ENCODE measurements at places on chromosomes 5 and 9.
A peak's percentile ranks its signal among the peaks of the same experiment; 100 is the strongest.

DNA sequence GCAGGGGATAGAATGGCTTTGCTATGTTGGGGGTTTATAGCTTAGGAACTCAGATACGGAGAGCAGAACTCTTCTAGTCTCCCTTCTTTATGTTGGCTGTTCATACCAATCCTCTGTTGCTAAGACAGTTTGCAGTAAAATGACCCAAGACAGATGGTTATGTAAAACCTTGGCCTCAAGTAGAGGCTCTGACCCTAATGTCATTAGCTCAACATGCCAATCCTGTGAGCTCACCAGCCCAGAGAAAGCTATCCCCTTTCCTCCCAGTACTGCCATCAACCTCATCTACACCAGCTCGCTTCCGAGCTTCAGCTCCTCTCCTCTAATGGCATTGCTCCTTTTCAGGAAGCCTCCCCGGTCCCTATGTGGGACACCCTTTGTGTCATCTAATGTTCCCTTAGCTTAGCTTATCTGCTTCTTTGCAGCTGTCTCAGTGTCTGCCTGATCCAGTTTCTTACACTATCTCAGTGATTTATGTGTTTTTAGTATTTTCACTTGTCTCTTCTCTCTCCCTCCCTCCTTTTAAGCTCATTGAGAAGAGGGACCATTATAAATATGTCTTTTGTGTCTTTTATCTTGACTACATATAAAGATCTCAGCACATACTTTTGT is 281.3 kb upstream of the CLINT1 start:
- DNase-seq = no peak

DNA sequence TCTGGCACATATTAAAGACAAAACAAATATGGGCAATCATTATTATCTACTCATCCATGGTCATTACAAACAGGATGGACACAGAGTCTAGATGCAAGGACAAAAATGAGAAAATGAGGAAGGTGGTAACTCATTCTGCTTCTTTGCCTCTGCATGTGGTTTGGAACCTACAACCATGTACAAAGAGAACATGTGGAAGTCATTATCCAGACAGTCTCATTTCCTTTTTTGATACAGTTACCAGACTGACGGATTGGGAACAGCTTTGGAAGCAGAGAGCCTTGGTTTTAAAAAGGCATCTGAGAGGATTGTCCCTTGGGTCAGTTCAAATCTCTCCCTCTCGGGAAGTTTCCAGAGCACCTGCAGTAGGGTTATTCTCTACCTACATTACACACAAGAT is 433.4 kb upstream of the TNC start:
- no peak for DNase-seq

- no peak for DNase-seq
Observed at GRCh38 chr5:137129886-137130680, 369.0 kb downstream of the SPOCK1 start.

DNA sequence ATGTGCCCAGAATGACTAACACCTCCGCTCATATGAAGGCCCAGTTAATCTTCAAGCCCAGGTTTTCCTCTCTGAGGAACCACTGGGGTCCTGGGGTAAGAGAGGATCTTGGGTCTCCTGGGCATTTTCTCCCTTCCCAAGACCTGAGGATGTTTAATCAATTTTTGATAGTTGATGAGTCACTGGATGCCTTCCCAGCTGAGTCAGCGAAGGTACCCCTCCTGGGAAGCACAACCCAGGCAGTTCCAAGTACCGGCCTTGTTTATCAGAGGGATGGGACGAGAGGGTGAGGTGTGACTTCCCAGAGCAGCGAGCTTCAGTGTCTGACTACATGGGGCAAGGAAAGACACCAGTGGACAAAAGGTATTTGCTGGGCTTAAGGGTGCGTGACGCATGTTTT is 119.6 kb upstream of the IL12B start:
- no peak for DNase-seq

- no peak for DNase-seq
Observed at GRCh38 chr5:18091142-18091541, 456.9 kb downstream of the TAF11L14 start.

- DNase-seq = no peak
Observed at GRCh38 chr9:132946631-132947295, 2.3 kb upstream of the TSC1 start.

GRCh38 chr9:113516840-113517577 is 53.5 kb downstream of the RGS3 start:
- no peak for DNase-seq

- DNase-seq = no peak
Observed at GRCh38 chr9:110432253-110432652, 94.6 kb upstream of the TXNDC8 start.

DNA sequence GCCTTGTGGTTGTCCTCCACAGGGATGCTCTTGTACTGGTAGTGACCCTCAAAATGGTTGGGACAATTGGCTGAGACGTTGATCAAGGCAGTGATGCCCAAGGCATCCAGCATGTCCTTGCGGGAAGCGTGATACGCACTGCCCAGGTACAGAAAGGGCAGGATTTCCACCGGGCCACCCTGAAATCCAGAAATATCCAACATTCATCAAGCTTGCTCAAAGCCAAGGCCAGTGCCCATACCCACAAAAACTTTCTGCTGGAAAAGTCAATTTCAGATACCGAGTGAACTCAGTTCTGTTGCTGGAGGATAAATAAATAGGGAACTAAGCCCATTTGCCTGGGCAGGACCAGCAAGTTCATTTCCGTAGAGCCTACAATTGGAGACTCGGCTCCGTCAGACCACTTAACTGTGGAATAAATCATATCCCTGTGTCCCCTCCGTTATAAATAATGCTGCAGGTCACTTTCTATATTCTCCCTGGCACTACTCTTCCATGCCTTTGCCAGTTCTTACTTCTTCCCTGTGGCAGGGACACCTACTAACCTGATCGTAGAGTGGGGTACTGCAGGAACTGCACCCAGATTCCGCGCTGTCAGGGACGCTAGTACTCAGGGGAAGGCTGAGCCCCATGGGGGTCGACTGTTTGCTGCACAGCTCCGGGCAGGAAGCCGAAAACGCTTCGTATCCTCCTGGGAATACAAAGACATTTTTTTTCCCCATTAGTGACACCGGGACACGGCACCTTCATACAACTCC is 1.2 kb downstream of the DUSP1 start:
- no peak for DNase-seq

DNA sequence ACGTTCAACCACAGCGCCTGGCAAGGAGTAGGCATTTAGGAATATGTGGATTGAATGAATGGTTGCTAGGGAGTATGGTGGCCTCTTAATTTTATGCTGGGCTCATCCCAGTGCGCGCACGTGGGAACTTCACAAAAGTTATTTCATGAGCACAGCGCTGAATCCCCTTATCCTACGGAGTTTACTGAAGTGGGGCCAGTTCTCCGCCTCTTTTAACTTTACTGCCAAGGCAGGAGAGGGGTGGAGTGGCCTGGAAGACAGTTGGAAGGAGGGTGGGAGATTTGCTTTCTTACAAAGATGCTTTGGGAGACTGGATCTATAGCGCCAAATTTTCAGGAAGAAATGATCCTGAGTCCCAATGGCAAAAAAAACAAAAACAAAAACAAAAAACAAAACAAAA is 326.5 kb downstream of the SH3GL2 start:
- no peak for DNase-seq

DNA sequence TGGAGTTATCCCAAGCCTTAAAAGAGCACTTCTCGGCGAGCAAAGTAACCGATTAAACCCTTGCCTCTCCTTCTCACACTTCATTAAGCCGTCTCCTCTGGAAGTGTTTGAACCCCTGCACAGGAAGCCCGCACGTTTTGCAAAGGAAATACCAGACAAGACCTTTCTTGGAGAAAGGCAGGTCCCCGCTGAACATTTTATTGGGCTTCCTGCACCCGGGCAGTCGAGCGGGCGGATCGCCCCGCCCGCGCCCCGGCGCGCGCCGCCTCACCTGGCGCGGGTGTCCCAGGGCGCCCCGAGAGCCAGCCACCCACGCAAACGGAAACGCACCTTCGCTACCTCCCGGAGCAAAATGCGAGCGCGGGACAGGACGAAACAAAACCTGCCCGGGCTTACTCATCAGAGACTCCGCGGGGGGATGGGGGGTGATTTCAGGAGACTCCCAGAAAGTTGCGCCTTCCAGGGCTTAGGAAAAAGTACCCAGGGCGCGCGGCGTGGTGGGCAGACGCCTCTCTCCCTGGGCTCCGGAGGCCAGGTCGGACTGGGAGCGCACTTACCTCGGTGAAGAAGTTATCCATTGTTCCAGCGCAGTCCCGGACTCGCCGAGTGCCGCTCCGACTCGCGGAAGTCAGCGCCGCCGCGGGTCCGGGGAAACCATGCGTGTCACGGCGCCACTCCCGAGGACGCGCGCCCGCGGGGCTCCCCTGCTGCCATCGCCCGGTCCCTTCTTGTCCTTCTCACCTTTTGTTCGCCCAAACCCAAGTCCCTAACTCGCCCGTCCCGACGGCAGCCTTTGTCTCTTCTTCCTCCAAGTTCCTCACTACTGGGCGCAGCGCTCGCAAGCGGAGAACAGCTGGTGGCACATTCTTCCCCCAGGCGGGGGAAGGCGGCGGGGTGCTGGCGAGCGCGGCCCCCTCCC is 598 bp downstream of the MYO10 start:
- DNase-seq = no peak

GRCh38 chr5:181160152-181160754 is 12.9 kb downstream of the OR2V2 start:
- DNase-seq = peak; percentile 63

DNA sequence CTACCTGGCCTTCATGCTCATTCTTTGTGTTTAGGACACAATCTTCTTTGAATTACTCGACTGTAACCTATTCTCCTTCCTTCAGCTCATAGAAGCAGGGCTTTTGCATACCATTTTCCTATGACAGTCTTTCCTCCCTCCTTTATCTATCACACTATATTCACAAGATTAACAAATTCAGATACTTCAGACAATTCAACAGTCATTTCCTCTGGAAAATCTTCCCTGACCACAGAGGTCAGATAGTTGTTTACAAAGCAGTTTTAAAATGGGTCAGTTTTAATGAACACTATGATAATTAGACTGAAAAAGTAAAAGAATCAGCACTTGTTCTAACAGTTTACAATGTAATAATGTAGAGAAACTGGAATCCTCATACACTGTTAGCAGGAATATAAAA is 4.3 kb downstream of the CAAP1 start:
- DNase-seq = no peak

GRCh38 chr5:38562444-38563210 is 6.2 kb upstream of the LIFR start:
- DNase-seq = no peak

- peak; percentile 16 for DNase-seq
Observed at GRCh38 chr9:98902925-98903324, 40.8 kb upstream of the COL15A1 start.

GRCh38 chr5:23483090-23483489 is 24.3 kb upstream of the PRDM9 start:
- no peak for DNase-seq

GRCh38 chr9:2228132-2228531 is 213.0 kb downstream of the SMARCA2 start:
- peak; percentile 60 for DNase-seq

- no peak for DNase-seq
Observed at GRCh38 chr5:1054799-1055775, 46.5 kb downstream of the NKD2 start.

DNA sequence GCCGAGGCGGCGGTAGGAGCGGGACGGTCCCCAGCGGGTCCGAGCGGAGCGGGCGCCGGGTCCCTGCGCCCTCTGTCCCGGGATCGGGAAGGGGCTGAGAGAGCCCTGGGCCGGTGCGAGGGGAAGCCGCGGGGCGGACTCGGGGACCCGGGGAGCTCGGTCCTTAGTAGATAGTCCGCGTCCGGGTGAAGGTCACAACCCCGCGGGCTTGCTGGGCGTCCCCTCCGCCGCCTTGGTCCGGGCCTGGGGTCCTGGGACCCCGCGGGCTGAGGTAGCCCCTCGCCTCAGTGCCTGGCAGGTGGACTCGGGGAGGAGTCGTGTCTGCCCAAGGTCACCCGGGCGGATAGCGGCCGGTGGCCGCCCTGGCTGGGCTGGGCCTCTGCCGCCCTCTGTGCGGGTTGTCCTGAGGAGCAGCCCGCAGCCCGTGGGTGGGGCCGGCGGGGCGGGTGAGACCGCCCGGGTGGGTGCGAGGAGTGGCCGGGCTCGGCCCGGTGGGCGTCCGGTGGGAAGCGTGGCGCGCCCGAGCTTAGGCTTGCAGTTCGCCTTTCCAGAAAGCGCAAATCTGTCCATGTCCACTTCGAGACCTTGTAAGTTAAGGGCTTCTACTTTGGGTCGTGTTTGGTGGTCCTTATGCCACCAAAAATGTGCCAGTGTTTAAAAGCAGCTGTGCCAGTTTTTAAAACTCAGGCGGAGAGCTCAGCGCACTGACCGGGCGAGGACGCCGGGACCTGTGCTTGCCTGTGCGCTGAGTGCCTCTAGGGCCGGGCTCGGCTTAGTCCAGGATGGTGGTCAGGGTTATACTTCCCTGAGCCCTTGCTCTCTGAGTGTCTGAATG is 554 bp downstream of the SDHA start:
- peak; percentile 67 for DNase-seq

DNA sequence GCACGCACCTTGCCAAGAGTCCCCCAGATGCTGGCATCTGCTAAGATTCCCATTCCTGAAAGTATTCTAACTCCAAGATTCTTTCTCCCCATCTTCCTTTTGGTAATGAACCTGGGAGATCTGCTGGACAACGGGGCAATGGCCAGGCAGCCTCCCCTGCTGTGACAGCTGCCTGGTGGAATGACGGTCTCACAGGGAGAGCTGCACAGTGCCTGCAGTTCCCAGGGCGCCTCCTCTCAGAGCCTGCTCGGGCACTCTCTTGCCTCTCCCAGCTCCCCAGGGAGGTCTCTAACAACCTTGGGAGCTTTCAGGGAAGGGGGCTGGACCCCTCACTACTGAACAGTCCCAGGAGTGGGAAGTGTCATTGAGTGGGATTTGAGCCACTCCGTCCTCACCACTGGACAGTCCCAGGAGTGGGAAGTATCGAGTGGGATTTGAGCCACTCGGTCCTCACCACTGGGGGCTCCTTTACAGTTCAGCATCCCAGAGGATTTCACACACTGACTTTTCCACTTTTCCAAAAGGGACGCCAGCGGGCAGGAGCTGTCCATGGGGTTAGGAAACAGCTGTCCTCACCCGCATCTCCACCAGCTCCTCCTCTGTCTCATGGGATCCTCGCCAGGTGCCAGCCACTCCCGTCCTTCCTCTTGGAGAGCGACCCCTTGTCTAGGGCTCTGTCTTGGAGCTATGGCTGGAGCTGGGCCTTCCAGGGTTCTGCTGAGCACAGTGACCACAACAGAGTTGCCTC is 65.7 kb downstream of the ADAMTS2 start:
- DNase-seq = no peak

DNA sequence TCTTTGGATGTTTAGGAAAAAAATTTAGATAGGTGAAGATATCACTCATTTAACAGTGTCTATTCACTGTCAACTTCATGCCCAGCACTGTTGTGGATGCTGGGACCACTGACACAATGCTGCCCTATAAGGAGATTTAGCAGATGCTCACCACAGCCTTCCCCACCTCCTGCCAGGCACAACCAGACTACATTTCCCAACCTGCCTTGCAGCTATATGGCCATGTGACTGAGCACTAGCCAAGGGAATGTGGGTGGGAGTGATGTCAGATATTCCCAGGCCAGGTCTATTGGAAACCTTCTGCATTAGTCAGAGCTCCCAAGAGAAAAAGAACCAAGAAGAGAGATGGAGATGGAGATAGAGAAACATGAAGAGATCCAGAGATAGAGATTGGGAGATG is 302.6 kb upstream of the TAS2R1 start:
- no peak for DNase-seq

GRCh38 chr5:81856948-81857928 is 106.3 kb upstream of the SSBP2 start:
- peak; percentile 62 for DNase-seq

GRCh38 chr5:64487283-64487682 is 18.5 kb upstream of the RGS7BP start:
- no peak for DNase-seq
